ENCODE measurements at places on chromosomes 1 and 21.

GRCh38 chr1:224182057-224182865 is 779 bp upstream of the DEGS1 start:
- peak; percentile 22 for DNase-seq

- no peak for DNase-seq
Measured at GRCh38 chr1:9654051-9654833, 2.7 kb downstream of the PIK3CD start.

DNA sequence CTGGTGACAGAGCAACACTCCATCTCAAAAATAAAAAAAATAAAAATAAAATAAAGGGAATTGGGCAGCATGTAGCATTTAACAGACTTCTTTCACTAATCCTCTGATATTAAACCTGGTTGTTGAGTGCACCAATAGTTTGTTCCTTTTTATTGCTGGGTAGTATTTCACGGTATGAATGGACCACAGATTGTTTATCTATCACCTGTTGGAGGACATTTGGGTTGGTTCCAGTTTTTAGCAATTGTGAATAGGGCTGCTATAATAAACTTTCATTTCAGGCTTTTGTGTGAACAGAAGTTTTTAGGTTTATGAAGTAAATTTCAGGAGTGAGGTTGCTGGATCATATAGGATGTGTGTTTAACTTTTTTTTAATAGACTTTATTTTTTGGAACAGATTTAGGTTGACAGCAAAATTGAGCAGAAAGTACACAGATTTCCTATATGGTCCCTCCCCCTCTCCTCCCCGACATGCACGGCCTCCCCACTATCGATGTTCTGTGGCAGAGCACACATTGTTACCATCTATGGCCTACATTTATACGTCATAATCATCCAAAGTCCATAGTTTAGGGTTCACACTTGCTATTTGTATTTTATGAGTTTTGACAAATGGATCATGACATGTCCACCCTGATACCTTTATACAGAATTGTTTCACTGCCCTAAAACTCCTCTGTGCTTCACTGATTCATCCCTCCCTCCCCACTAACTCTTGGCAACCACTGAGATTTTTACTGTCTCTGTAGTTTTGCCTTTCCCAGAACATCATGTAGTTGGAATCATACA is 66.1 kb upstream of the TMPRSS2 start:
- no peak for DNase-seq

DNA sequence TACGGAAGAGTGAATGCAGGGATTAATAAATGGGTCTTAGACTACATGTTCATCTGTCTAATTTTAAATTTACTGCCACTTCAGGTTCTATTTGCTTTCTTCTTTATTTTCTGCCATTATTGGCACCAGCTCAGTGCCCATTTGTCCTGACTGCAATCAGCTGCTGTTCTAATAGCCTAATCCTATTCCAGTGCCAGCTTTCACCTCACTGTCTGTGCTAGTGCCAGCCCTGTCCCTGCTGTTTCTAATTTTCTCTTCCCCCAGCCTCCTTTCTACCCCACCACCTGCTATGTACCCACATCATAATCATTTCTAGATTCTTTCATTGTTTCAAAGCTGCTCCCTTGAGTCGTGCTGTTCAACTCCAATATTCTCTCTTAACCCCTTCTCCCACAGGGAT is 86.4 kb downstream of the KCNK1 start:
- no peak for DNase-seq

DNA sequence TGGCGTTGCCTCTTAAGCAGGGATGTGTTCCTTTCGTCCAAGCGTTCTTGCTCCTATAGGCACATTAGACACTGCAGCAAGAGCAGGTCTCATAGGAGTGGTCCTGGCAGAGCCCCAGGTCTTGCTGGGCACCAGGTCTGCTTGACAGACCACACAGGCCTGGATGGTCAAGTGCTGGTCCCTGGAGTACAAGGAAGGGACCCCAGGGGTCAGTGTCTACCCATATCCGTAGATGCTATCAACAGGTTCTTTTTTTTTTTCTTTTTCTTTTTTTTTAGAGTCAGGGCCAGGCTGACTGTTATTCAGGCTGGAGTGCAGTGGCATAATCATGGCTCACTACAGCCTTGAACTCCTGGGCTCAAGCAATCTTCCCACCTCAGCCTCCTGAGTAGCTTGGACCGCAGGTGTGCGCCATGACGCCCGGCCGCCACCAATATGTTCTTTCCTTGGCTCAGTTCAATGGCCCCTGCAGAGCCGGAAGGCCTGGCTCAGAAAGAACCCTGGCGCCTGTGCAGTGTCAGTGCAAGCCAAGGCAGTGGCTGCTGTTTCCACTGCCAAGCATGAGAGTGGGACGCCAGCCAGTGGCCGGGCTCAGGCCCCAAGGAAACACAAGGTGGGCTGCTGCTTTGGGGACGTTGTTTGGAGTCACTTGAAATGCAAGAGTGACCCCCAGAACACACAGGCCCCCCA is 10.0 kb upstream of the TNFRSF8 start:
- no peak for DNase-seq

DNA sequence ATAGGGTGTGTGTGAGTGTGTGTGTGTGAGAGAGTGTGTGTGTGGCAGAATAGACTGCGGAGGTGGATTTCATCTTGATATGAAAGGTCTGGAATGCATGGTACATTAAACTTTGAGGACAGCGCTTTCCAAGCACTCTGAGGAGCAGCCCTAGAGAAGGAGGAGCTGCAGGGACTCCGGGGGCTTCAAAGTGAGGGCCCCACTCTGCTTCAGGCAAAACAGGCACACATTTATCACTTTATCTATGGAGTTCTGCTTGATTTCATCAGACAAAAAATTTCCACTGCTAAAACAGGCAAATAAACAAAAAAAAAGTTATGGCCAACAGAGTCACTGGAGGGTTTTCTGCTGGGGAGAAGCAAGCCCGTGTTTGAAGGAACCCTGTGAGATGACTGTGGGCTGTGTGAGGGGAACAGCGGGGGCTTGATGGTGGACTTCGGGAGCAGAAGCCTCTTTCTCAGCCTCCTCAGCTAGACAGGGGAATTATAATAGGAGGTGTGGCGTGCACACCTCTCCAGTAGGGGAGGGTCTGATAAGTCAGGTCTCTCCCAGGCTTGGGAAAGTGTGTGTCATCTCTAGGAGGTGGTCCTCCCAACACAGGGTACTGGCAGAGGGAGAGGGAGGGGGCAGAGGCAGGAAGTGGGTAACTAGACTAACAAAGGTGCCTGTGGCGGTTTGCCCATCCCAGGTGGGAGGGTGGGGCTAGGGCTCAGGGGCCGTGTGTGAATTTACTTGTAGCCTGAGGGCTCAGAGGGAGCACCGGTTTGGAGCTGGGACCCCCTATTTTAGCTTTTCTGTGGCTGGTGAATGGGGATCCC is 18.3 kb upstream of the HDAC1 start:
- peak; percentile 75 for DNase-seq

- DNase-seq: no peak
Measured at GRCh38 chr1:19452221-19452663, 33.1 kb downstream of the CAPZB start.

GRCh38 chr1:42929434-42930177 is 29.1 kb downstream of the SLC2A1 start:
- no peak for DNase-seq

DNA sequence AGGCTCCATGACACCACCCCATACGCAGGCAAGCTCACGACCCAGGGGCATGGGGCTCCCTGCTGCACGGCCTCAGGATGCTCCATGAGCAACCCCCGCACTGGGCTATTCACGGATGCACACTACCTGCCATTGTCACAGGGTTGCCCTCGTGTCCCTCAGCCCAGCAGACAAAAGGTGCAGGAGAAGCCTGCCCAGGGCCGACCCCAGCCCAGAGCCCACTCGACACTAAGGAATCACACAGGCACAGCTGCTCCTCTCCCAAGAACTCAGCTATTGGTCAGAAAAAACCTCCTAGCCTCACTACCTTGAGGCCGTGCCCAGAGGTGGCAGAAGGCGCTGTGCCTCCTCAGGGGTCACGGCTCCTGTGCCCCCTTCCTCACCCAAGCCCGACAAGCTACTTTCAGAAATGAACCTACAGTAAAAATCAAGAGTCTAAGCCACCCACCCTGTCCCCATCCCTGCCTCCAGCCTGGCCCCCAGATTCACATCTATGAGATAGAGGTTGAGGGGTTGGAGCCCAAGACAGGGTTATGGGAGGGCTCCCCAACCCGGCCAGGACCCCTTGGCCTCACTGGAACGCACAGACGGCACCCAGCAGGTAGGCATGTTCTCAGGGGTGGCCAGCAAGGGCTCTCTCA is 6.4 kb upstream of the SPATC1L start:
- no peak for DNase-seq

Measured in effector CD8-positive, alpha-beta T cell (primary cell).